ENCODE measurements at places on chromosomes 7 and 10.

- DNase-seq, result no peak
Observed at GRCh38 chr10:5532618-5533097, 7.9 kb downstream of the CALML3 start.

DNA sequence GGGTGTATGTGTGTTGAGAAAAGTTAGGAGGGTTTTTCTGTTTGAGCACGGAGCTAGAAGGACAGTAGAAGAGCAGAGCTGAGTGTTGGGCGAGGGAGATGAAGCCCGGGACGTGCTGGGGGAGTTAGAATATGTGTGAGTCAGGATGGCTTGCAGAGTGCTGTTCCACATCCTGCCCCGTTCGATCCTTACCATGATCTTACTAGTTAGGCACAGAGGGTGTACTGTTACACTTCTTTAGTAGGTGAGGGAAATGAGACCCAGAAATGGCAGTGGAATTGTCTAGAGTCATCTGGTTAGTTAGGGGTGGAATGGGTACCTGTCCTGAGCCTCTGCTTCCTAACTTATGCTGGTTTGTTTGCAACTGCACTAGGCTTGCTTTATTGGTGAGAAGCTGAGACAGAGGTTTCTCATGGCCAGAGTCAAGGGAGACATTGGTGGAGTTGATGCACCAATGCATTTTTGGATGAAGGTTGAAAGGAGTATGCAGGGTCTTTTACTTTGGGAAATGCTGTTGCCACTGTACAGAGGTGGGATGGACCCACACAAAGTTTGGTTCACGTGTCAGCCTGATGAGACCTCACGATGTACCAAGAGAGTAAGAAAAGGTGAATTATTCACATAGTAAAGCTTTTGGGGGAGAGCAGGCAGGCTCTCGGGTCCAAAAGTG is 42.4 kb downstream of the CCNY start:
- DNase-seq, result peak; percentile 74

DNA sequence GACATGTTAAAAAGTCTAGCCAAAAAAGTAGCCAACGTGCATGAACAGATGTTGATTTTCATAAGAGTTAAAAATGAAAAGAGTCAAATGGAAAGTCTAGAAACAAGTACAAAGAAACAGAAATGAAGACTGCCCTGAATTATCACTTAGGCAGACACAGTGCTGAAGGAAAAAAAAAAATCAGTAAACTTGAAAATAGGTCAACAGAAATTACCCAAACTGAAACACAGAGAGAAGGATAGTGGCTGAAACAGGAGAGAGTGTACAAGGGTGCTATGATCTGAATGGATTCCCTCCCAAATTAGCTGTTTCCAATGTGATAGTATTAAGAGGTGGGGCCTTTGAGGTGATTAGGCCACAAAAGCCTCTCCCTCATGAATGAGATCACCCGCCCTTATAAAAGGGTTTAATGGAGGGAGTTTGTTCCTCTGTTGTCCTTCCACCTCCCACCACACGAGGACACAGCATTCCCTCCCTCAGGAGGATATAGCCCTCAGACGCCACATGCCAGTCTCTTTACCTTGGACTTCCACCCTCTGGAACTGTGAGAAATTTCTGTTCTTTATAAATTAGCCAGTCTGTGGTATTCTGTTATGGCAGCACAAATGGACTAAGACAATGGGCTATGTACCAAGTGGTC is 249.7 kb downstream of the AHR start:
- DNase-seq, result no peak

- no peak for DNase-seq
Observed at GRCh38 chr7:117777335-117778142, 95.7 kb downstream of the CTTNBP2 start.

DNA sequence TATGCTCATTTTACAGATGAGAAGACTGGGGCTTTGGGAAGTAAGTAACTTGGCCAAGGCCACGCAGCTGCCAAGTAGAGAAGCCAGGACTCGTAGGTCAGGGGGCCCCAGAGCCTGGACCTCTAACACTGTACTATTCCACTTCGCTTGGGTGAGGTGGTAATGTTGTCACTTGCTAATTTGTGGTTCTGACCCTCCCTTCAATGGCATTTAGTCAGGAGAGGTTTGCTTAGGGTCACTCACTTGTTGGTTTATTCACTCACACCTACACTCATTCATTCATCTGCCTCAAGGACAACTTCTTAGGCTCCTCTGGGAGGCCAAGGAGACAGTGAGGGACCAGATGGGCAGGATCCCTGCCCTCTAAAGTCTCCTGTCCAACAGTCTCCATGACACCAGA is 21.3 kb downstream of the BTBD16 start:
- no peak for DNase-seq

DNA sequence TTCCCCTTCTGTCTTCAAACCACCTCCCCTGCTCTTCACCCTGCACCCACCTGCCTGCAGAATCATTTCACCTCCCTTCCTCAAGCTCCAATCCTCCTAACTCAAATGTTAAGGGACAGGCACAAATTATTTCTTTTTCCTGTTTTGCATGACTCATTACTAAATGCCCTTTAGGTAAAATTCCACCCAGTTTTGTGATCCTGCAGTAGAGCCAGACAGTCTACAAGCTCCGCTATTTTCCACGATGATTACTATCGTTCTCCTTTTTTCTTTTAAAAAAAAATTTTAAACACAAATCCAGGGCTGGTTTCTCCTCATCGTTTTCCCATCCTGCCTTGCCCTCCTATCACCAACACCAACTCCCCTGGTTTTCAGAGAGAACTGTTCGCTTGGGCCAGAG is 186.8 kb upstream of the YAE1 start:
- no peak for DNase-seq

GRCh38 chr7:137835486-137836112 is 11.2 kb downstream of the DGKI start:
- DNase-seq, result no peak

GRCh38 chr7:76165106-76165972 is 36.4 kb upstream of the SRRM3 start:
- no peak for DNase-seq

- peak; percentile 95 for DNase-seq
Observed at GRCh38 chr10:122504610-122504950, 43.2 kb downstream of the HTRA1 start.

GRCh38 chr7:55233001-55233400 is 132.1 kb upstream of the LANCL2 start:
- DNase-seq, result no peak

DNA sequence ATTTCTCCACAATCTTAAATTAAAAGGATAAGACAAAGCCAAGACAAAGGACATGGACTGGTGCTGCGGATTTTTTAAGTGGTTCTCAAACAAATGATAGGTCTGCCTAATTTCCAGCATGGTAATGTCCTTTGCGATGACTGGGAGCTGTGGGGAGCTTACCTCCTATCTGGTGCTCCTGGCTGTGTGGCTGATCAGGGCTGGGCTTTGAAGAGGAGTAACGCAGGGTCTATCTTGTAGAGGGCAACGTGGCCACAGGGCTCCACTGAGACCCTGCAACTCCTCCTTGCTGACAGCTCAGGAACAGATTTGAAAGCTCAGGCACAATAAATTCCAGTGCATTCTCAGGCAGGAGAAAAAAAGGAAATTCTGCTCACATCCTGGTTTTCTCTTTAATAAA is 103.1 kb upstream of the SFMBT2 start:
- no peak for DNase-seq

GRCh38 chr7:155263051-155263450 is 34.6 kb upstream of the INSIG1 start:
- DNase-seq, result no peak

DNA sequence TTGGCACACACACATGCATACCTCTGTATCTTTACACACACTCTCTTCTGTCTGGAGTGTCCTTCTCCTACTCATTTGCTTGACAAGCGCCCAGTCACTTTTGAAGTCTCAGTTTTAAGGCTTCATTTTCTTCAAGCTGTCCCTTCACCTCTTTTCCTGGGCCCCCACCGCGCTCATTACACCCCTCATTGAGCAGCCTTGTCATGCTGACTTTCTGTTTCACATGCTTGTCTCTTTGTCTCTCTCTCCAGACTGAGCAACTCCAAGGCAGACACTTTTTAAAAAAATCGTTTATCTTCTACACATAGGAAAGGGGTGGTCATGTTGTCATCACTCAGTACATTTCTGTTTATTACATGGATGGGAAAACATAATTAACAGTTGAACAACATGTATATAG is 225.2 kb upstream of the FZD1 start:
- no peak for DNase-seq

- no peak for DNase-seq
Observed at GRCh38 chr10:84173501-84173929, at the start of gene GPR15LG. Gene GPR15LG (plus strand): TSS chr10:84173801. CDS start chr10:84173852, 51 bp downstream.

GRCh38 chr10:76398043-76398710 is 966.8 kb downstream of the LRMDA start:
- DNase-seq, result no peak

DNA sequence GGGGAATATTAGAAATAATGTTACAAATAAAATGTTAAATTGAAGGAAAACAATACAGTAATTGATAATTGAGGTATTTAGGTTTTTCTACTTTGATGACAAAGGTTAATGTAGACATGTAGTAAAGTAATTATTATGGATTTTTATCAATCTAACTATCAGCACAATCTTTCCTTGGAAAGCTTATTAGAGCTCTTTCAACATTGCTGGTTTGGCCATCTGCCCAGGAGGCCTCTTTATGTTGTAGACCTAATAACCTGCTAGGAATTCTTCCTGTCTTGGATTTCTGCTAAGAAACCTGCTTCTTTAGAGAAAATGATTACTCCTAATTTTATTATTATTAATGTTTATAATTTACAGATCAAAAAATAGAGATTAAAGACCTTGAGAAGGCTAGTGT is 78.9 kb downstream of the CHRM2 start:
- DNase-seq, result peak; percentile 69

- peak; percentile 6 for DNase-seq
Observed at GRCh38 chr7:102094316-102094650, 192.4 kb upstream of the SH2B2 start.

DNA sequence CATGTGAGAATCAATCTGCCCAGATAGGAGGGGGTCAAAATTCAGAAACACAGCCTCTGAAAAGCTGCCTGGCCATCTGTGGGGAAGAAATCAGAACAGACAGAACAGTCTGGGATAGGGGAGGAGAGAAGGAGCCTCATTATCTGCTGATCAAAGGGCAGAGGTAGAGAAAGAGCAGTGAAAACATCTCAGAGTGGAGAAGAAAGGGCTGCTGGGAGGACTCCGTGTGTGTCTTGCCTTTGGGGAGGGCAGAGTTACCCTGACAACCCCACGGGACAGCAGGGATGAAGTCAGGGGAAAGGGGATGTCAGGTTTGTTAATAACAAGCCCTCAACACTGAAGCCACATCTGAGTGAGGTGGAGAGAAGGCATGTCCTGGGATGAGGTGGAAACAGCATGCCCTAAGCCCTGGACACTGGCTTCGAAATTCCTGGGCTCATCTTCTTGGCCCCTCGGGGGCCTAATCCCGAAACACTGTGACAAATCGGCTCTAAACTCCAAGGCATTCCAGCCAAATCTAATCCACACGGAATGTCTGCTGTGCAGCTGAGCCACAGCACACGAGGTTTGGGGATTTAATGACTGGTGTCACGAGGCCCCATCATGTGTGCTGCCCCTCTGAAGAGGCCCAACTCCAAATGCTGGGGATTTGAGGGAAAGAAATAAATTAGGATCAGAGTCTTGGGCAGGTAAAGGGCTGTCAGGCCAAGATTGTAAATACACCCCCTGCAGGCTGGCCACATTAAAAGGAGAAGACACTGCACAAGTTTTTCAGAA is 82.8 kb upstream of the FGFR2 start:
- no peak for DNase-seq

GRCh38 chr10:49161411-49161997 is 26.7 kb downstream of the TMEM273 start:
- DNase-seq, result peak; percentile 35

DNA sequence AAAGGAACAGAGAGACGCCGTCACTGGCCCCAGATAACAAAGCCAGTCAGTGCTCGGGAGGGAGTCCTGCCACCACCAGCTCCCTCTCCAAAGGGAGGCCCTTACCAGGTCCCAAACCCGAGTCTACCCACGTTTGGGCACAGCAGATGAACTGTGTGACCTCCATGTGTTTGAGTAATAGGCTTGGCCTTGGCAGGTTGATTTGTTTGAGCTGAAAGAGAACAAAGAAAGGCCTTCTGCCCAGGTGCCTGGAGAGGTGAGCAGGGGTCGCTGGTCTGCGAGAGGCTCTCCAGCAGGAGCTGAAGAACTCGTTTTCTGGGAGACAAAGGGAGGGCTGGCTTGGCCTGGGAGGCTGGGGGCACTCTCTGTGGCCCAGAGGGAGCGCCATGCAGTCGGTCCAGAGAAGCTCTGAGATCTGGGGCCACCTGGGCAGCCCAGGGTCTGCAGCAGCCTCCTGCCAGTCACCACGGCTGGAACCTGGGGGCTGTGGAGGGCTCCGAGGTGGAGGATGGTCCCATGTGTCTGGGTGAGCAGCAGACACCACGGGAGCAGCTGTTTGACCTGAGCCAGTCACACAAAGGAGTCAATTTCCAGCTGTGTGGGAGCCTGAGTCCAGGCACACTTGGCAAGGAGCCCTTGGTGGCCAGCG is 99.7 kb downstream of the PAXIP1 start:
- DNase-seq, result no peak

GRCh38 chr10:11215471-11215870 is 197.8 kb downstream of the CELF2 start:
- DNase-seq, result no peak

GRCh38 chr7:95609277-95609971 is 13.1 kb upstream of the PDK4 start:
- peak; percentile 67 for DNase-seq

DNA sequence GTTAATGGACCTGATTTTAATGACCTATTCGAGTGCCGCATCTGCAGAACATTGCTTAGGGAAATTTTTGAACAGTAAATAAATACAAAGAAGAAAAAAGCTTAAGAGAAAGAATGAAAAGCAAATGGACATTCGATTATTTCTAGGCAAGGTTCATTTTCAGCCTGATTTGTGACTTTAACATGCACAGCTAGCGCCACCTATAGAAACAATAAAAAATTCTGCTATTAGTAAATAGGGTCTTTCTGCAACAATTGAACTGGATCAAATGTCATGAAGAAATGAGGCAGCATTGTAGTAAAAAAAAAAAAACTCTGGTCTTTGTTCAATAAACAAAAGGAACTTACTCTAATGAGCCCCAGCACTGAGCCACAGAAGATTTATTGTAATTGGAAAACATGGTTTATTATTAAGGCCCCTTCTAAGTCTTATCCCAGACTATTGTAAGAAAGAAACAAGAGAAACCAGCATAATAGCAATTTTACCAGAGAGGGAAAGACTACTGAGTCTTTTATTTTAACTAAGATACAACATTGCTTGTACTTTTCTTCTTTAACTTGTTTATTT is 41.4 kb upstream of the GHITM start:
- DNase-seq, result peak; percentile 6

GRCh38 chr10:130921461-130921860 is 390.1 kb downstream of the TCERG1L start:
- DNase-seq, result no peak

GRCh38 chr7:102898532-102898859 is 14.3 kb upstream of the LRRC17 start:
- DNase-seq, result no peak

DNA sequence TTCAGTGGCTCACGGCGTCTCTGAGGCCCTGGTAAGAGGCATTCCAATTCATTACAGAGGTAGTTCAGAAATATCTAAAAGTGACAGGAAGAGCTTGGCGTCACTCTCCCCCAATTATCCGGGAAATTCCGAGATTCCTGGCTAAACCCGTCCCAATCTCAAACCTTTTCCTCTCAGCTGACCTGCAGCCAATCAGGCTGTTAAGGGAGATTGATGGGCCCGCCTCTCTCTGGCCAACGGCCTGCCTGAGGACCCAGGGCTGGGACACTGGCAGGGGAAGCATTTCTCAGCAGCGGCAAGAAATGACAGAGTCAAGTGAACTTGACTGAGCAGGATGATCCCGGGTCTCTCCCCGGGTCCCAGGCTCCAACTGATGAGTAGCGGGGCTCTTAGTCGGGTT is 72.3 kb downstream of the EBF3 start:
- DNase-seq, result no peak
